IMR-90 (cell line): ENCODE measurements at places on chromosomes 6 and 20. TPM values are rescaled to one million over a fixed set of nuclear protein-coding genes. Genes with fewer than 3 reads are reported as not detected.

DNA sequence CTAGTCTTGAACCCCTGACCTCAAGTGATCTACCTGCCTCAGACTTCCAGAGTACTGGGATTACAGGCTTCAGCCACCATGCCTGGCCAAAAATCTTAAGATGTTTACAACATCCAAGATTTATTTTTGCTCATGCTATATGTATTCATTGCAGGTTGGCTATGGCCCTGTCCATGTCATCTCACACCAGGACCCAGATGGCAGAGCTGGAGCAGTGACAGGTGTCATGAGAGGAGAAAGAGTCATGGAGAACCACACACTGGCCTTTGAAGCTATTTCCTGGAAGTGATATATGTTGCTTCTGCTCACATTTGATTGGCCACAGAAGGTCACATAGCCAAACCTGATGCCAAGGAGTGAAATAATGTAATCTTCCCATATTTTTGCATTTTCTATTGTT is 13.8 kb upstream of the DDR1 start:
- no peak for DNase-seq

DNA sequence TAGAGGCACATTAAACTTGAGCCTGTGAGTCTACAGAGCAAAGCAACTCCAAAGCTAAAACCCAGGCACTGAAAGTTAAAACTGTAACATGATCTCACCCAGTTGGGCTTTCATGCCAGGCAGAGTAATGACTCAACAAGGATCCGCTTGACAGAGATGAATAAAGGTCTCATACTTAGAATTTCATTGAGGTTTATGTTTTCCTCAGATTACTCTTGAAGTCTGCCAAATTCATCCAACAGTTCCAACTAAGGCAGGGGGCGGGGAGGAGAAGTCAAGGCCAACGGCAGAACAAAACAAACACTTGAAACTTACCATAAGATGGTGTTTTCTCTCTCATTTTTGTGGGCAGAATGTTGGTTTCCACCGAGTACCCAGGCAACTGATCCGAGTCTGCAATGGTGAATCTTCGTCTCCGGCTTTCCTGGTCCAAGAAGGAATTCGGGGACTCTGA is 54.0 kb upstream of the IPCEF1 start:
- peak; percentile 97 for DNase-seq

DNA sequence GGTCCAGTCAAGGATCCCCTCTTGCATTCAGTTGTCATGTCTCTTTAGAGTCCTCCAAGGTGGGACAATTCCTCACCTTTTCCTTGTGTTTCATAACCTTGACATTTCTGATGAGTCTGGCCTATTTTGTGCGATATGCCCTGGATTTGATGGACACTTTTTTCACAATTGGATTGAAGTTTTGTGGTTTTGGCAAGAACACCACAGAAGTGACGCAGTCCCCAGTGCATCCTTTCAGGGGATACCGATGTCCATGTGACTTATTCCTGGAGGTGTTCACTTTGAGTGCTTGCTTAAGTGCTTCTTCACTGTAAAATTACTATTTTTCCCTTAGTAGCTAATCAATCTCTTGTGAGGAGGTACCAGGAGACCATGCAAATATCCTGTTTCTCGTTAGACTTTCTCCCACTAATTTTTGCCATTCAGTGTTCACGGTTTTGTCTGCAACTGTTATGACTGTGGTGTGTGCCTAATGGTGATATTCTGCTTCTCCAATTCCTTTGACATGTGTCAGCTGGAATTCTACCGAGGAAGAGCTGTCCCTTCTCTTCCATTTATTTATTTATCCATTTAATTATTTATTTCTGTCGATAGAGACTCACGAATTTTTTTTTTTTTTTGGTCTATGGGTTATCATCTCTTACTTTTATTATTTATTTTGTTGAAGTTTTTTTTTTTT is 30.8 kb downstream of the BPIFB4 start:
- DNase-seq = no peak

GRCh38 chr20:50345712-50346373 is 155.2 kb downstream of the CEBPB start:
- no peak for DNase-seq

The OPN5 gene
- not detected in 2 replicates for polyA plus RNA-seq

GRCh38 chr6:81634155-81634880 is 118.2 kb downstream of the TENT5A start:
- DNase-seq = no peak

- DNase-seq = no peak
Measured at GRCh38 chr6:15948930-15949900, 179.7 kb upstream of the MYLIP start.

DNA sequence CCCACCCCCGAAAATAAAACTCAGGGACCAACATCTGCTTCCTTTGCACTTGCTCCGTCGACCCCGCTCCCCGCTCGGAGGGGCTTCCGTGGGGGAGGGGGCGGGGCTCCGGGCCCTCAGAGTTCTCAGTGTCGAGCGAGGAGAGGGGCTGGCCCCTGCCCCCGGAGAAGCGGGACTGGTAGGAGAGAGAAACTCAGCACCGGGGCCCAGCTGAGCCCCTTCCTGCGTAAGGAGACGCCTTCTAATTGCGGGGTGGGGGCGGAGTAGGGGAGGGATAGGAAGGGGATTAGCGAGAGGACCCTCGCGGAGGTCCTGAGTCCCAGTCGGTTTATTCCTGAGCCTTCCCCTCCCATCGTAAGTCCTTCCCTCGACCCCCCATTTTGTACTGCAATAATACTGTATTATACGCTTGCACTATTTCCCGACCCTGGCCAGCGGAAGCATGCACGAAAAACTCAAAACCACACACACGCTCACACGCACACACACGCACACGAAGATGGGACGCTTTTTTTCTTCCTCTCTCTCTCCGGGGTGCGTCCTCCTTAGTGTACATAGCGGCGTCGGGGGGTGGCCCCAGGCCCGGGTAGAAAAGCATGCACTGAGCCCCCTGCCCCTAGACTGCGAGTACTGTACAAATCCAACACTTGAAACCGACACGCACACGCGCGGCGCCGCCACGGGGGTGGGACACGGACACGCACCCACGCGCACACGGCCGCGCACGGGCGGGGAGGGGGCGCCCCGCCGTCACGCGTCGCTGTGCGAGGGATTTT is 22.1 kb upstream of the SLC22A7 start:
- no peak for DNase-seq

DNA sequence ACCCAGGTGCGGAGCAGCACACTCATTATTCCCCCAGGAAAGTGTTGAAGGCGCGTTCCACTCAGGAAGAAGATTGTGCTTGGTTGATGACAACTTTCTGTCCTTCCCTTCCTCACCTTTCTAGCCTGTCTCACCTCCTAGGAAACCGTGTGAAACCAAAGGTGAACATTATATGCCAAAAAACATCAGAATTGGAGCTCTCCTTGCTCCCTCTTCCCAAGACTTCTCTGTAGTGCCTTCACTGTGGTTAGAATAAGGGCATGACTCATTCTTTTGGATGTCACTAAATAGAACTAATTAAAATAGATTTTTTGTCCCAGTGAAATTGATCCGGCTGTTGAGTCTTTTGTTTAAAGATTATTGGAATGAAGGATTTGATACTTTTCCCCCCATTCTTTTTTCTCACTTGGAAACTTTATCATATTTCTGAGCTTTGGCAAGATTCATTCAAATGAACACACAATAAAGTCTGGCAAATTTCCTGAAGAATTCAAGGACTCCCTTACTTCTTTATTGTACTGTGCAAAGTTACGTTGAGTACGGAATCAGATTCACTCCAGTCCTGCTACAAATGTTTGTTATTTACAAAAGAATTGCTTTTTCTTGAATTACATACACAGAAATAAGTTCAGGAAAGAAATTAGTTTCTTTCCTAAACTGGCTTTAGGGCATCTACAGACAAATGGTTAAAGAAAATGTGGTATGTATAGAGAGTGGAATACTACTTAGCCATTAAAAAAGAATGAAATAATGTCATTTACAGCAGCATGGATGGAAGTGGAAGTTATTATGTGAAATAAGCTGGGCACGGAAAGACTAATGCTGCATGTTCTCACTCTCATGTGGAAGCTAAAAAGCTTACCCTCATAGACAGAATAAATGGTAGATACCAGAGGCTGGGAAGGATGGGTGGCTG is 142.8 kb upstream of the AKAP12 start:
- DNase-seq = peak; percentile 23

GRCh38 chr6:169316651-169317050 is 63.0 kb upstream of the THBS2 start:
- no peak for DNase-seq

DNA sequence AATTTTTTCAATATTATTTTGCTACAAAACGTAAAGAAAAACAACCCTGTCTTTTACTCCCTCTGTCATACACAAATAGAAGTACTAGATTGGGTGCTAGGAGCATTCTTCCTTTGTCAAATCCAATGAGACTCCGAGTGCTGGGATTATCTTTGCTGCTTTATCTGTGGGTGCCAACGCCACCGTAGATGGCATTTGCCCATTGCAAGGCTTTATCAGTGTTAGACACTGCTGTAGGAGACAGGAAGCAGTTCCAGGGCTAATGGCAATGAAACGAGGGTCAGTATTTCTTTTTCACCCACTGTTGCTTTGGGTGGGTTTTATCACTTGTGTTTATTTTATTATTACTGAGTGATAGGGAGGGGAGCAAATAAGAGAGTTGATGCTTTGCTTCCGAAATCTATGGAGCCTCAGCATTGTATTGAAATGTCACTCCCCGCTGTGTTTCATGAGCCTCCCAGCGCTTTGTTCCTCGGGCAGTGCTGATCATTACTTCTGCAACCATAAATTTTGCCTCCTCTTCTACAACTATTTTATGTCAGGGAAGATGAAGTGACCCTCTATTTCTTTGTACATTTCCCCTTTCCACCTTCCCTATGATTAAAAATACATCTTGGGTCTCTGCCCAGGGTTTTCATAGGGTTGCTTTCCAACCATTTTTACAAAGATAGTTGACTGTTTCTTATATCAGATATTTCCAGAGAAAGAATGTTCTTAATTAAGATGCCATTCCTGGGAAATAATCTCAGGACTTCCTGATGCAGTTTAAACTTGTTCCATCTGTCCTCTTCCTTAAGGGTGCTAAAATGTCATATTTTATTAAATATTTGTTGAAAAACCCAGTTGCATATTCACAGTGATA is 86.7 kb upstream of the LAMP5 start:
- DNase-seq = no peak

DNA sequence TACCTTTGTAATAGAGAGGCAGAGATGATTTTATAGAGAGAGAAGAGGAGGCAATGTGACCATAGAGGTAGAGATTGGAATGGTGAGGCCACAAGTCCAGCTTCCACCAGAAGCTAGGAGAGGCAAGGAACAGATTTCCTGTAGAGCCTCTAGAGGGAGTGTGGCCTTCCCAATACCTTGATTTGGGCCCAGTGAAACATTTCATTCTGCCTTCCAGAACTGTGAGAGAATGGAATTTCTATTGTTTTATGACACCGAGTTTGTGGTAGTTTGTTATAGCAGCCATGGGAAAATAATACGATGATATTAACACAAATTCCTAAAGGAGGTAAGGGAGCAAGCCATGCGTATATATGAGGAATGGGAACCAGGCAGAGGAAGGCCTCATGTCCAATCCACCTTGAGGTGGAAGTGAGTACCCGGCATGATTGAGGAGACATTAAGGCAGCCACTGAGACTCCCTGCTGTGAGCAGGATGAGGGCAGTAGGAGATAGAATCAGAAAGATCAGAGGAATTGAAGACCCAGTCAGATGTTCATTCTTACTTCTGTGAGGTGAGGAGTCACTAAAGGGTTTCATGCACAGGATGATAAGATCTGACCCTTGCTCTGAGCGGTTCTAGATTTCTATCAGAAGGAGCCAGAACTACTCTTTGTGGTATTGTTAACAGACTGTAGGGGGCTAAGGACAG is 636.3 kb upstream of the IMPG1 start:
- DNase-seq = no peak

GRCh38 chr6:143598466-143599080 is 79.2 kb upstream of the PHACTR2 start:
- no peak for DNase-seq

DNA sequence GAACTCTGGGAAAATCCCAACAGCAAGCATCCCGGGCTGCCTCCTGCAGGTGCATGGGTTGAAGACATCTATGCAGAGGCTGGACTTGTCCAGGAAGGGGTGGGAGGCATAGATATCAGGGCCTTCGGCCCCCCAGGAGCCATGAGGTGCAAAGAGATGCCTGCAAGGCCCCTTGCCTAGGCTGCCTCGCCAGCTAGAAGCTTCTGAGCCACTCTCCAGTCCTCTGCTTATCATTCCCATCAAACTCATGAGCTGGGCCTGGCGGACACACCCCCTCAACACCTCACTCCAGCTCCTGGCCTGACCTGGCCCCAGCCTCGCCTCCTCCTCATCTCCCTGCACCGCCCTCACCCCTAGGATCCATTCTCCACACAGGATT is 152.4 kb upstream of the PTPN1 start:
- DNase-seq = no peak

The NHSL1 gene
- polyA plus RNA-seq = 5.6 and 6.0 TPM in 2 replicates

GRCh38 chr6:43922426-43923375 is 152.7 kb downstream of the VEGFA start:
- no peak for DNase-seq

The TXLNB gene
- 0.04 and 0.05 TPM in 2 replicates for polyA plus RNA-seq

- no peak for DNase-seq
Measured at GRCh38 chr6:113930183-113930582, 40.8 kb downstream of the HDAC2 start.

The CAP2 gene
- 27.5 and 31.3 TPM in 2 replicates for polyA plus RNA-seq

DNA sequence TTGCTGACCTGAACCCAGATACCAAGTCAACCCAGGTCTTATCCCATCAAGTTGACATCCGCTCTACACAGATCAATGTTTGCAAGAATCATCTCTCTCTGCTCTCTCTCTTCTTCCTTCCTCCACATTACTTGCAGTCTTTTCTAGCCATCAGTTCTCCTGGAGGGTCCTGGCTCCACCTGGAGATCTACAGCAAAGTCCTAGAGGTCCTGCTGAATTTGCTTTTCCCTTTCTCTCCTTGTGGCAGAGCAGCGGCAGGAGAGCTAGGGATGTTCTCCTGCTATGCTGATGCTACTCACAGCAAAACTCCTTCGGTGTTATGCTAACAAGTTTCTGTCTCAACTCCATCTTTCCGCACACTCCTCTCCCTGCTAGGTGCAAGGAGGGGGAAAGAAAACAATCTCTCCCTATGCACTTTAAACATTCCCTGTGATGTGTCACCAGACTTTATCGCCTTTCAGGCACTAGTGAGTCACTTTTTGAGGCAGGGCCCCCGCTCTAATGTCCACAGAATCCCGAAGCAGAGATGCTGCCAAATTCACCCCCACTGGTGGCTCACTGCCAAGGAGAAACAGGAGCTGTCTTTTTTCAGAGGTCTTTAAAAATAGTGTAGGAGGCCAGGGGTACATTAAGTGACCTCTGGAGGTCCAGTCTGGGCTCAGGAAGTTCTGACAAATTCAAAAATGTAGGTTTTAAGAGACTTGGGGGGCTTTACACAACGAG is 62.6 kb downstream of the FAM50B start:
- peak; percentile 92 for DNase-seq

GRCh38 chr6:26064619-26065257 is 22.5 kb upstream of the HFE start:
- peak; percentile 59 for DNase-seq

GRCh38 chr6:158771399-158772152 is 47.6 kb downstream of the EZR start:
- DNase-seq = no peak

The SIM1 gene
- polyA plus RNA-seq = not detected in 2 replicates
